ENCODE measurements at places on chromosomes 2 and 18.
A peak's percentile ranks its signal among the peaks of the same experiment; 100 is the strongest.

GRCh38 chr2:95179451-95179850, 13.8 kb downstream of the ZNF2 start:
- no peak for DNase-seq

GRCh38 chr2:7904319-7904718, 777.5 kb upstream of the ID2 start:
- no peak for DNase-seq

DNA sequence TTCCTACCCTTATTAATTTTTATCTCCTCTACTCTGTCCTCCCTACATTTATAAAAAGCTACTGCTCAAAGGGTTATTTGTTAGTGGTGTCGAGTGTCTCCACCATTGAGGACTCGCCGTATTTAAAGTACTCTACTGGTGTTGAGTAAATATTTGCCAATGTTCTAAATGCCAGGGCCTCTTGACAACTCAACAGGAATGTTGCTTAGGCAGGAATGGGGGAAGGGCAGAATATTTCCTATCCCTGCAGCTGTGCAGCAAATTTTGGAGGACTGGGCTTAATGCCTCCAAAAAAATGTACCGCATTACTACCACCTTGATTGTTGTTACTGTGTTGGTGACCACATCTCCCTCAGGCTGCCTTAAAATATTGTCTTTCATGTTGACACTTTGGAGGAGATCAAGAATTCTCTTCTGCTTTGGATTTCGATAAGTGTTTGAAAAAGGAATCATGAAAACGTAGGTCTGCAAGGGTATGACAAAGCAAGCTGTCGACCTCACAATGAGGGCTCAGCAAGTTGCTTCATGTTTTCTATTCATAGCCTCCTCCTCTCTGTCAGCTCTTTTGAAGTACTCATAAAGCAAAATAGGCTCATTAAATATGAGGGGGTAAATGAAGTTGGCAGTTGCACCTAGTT, 84.3 kb downstream of the EFEMP1 start:
- peak; percentile 96 for DNase-seq

DNA sequence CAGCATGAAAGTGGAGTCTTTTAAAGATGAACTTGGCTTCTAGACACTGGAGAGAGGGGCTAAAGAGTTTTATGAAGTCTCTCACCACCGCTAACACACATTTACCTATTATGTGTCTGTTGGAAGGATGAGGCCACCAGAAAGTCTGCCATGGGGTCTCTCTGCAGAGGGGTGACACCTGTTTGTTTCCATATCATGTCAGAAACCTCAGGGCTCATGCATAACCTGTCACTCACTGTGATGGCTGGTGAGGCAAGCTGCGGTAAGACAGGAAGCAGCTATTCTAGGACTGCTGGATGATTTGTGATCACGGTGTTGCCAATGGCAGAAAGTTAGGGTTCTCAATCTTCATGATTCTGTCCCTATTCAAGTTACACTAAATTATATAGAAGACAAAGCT, 60.8 kb upstream of the DNMT3A start:
- DNase-seq = no peak

GRCh38 chr2:144146076-144146475, 373.8 kb downstream of the ZEB2 start:
- DNase-seq = no peak

- no peak for DNase-seq
Observed at GRCh38 chr18:1147730-1148129, 243.1 kb downstream of the ADCYAP1 start.

DNA sequence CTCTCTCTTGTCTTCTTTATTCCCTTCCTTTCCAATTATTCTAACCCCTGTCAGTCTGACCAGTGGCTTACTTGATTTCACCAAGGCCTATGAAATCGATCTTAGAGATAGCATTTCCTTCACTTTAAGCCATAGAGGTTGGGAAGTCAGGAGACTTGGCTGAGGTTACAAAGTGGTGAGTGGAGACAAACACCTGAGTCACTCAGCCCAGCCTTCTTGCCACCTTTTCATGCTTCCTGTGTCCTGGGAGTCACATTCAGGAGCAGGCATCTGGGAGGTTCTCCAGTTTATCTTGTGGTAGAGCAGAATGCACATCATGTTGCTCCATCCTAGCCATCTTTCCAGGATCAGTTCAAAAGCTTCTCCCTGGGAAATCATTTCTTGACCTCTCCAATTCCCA, 59.1 kb downstream of the VSNL1 start:
- DNase-seq = no peak

DNA sequence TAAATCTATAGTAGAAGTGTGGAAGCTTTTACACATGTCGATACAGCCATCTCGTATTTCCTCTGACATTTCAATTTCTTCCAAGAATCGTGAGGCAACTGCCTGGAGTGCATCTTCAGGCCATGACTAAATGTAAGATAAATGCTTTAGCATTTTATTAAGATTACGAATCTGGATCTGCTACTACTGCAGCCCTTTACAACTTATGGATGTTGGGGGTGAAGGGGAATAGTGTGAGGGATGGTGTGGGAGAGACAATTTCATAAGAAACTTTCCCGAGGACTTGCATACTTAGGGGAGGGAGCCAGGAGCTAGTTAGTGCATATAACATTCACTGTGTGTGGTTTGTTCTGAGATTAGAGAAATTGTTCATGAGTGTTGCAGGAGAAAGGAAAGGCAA, 204.8 kb downstream of the SLC39A10 start:
- DNase-seq = no peak

DNA sequence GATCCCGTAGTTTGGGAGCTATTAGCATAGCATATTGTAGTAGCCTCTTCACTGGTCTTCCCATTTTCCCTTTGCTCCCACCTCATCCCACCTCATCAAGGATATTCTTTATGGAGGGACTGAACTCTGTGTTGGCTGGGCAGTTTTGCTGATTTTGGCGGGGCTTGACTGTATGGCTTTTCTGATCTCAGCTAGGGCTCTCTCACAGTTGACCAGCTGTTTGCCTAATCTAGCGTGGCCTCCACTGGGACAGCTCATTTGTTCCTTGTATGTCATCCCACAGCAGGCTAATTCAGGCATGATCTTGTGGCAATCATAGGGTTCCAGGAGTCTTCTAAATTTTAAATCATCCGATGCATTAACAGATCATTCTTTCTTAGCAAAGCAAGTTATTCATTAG, 30.2 kb upstream of the MTX2 start:
- DNase-seq = no peak

GRCh38 chr2:145070703-145071102, 550.8 kb upstream of the ZEB2 start:
- DNase-seq = no peak

DNA sequence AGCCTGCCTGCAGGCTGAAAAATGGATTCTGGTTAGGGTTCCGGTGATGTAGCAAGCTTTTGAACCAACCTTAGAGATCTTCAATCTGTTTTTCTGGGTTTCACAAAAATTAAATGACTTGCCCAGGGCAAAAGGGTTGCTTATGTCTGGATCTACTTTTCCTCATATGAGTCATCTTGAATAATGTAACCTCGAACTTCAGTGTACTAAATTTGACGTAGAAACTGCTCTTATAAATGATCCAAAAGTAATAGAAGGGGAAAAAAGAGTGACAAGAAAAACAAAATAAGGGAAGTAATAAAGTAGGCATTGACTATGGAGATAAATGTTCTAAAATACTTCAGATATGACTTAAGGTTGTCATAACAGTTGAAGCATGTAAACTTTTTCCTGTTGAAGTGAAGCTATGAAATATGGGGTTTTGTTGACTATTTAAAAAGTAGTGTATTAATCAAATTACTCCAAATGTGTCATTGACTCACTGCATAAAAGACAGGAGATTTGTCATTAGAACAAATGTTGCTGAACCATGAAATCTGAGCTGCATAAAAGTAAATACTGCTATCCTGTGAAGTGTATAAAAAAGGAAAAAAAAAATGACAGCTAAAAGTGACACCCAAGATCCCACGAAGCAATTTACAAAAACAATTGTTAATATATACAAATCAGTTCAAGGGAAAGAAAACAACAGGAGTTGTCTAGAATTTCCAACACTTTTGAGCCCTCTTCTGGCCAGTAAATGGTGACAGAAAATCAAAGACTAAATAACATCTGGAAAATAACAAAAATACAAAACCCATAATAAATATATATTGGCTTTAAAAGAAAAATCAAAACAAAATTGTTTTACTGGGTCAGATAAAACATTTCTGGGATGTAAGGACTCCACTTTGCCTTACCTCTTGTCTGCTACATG, 103.6 kb upstream of the SERPINE2 start:
- DNase-seq = no peak

DNA sequence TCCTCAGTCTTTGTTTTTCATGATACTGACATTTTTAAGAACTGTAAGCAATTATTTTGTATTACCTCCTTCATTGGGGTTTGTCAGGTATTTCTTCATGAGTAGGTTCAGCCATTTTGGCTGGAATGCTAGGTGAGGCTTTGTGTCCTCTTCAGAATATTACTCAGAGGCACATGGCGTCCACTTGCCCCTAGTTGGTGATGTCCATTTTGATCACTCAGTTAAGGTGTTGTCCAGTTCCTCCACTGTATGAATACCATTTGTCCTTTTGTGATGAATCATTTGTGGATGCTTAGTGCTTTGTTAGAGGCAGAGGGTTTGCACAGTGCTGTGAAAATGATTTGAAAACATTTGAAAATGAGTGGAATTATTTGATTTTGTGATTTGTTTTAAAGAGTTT, 4.7 kb downstream of the IL1RL2 start:
- DNase-seq = no peak

GRCh38 chr2:168641636-168642035, 160.8 kb upstream of the NOSTRIN start:
- no peak for DNase-seq

DNA sequence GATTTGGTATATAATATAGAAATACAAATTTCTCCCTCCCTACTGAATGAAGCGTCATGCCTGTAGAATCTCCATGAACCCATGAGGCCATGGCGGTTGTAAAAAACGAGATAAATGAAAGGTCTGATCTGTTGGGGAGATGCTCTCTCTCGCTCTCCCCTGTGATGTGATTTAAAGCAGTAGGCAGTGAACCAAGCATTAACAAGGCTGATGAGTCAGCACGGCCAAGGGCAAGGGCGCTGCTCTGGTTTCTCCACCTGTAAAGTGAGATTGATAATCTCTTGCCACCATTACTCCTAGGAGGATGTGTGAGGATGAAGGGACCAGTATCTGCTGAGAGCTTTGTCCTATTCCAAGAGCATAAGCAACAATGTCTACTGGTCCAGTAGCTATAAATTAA, 553.3 kb downstream of the CMPK2 start:
- no peak for DNase-seq

GRCh38 chr18:7886436-7886835, 319.3 kb downstream of the PTPRM start:
- DNase-seq = no peak

DNA sequence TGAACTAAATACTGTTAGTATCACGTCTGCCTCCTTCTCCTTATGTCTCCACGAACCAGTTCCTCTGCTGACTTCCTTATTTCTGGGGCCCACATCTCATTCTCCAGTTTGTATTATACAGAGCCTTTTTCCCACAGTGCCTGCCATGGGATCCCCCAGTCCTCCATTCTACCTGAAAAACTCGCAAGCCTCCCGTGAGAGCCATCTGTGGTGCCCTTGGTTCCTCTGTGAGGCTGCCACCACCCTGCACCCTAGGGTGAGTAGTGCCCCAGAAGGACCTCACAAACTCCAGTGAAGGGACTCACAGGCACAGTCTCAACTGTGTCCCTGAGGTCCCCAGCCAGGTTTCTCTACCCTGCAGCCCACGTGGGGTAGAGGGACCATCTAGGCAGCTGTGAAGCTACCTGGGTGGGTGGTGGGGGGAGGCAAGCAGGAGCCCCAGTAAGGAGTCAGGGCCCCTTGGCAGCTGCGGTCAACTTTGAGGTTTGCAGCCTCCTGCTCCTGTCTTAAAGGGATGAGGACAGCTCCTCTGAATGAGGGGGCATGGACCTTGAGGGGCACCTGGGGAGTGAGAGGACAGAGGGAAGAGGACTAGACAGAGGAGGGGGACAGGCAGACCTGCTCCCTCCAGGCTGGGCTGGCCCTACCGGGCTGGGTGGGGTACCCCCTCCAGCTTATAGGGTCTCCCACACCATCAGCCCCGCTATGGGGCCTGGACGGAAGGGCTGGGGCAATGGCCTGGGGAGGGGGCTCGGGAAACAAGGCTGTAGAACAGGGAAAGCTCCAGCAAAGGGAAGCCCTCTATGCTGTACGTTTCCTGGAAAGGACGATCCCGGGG, 1.0 kb downstream of the PSTPIP2 start:
- no peak for DNase-seq

GRCh38 chr2:19569300-19569791, 210.9 kb upstream of the OSR1 start:
- DNase-seq = no peak

GRCh38 chr2:241061275-241061674, 40.8 kb downstream of the MTERF4 start:
- no peak for DNase-seq

GRCh38 chr18:58297198-58297597, 253.2 kb downstream of the NEDD4L start:
- DNase-seq = no peak

DNA sequence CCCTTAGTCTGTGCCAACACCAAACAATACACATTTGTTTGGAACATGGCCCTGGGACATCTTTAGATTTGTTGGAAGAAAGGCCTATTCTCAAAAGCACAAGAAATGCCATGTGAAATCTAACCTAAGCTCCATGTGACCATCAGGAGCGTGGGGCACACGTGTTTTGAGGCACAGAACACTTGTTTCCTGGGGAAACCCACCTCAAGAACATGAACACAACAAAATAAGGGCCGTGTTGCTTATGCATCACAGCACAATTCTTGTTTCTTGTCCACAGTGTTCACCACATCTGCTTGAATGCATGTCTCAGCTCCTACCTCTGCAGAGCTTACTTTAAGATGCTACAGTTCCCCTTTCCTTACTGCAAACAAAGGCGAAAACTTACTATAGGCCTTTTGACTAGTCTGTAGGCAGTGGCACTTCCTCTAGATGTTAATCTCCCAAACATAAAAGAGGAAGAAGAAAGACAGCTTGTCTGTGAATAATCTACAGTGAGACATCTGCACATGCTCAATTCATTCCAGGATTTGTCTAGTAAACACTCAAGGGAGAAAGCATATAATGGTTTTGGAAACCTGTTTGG, 165.0 kb downstream of the ANKRD44 start:
- DNase-seq = no peak

DNA sequence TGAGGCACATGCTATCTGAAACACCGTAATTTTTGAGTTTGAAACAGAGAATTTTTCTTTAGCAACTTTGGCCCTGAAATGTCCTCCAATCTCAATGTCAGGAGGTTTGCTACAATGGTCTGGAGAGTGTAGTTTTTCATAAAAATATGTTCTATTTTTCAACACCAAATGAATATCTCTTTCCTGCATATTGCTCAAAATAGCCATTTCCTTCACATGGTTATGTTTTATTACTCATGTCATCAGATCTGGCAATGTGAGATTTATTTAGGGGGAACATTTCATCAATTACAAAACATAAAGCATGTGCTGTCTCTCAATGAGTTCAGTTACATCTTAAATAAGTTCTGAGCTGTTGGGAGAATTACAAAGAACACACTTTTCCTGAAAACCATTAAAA, 871.9 kb upstream of the FSHR start:
- no peak for DNase-seq

GRCh38 chr2:46342566-46343315, 45.5 kb downstream of the EPAS1 start:
- no peak for DNase-seq

GRCh38 chr2:73203055-73203681, 794 bp downstream of the NOTO start:
- DNase-seq = no peak

- no peak for DNase-seq
Observed at GRCh38 chr2:39359453-39360038, 77.5 kb downstream of the MAP4K3 start.

GRCh38 chr2:33577668-33578067, 21.4 kb downstream of the FAM98A start:
- DNase-seq = no peak

Data from SHP77 (cell line).